MV-4-11 (cell line): ENCODE measurements at places on chromosomes 1 and 21.

GRCh38 chr1:152247316-152247715 lies 23.3 kb upstream of the HRNR start:
- DNase-seq, result no peak

DNA sequence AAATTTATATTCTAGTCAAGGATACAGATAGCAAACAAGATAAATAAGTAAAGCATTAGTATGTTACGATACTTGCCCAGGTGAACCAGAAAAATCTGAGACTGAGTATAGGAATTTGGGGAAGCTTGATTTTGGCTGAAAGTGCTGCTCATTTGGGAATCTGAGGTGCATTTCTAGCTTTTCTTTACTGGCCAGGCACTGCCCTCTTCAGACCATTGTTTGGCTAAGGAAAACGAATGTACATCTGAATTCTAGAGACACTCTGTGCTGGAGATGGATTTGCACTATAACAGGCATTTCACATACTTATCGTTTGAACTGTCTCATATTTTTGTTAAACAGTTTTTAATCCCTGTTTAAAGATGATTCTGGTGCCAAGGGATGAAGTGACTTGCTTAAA lies 23.4 kb downstream of the ARID1A start:
- DNase-seq, result no peak

DNA sequence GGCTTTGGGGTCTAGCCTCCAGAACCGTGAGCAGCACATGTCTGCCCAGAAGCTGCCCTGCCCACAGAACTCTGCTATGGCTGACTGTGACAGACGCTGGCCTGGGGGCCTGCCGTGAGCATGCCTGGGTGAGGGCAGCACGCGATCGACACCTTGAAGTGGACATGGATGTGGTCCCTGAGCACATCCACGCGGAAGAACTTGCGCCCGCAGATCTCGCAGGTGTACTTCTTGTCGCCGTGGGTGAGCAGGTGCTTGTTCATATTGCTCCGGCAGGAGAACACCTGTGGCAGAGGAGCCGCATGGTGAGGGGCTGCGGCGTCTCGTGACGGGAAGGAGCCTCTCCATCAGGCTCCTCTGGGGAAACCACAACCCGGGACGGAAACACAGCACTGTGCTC lies 56.0 kb downstream of the PRDM15 start:
- DNase-seq, result no peak

- no peak for DNase-seq
Observed at GRCh38 chr1:206608108-206608698, 4.1 kb downstream of the EIF2D start.
